ENCODE measurements at places on chromosomes 5 and 9.

GRCh38 chr5:142432961-142433360, 108.1 kb upstream of the SPRY4 start:
- DNase-seq: peak; percentile 31

GRCh38 chr9:127612939-127613582, 984 bp downstream of the STXBP1 start:
- DNase-seq: peak; percentile 66

DNA sequence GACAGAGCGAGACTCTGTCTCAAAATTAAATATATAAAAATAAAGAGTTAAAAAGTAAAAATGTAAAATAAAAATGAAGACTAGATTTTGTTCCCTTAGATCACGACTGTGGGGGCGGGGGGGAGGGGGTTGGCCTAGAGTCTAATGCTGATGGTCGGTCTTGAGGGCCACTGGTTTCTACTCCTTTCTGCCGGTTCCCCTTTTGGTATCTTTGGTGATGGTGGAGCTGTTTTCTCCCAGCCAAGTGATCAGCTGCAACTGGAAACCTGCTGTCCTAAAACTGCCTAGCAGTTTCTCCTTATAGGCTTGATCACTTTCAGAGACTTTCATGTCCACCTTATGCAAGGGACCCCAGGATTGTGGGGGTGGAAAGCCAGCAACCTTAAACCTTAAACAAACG, 1.1 kb downstream of the SRD5A1 start:
- no peak for DNase-seq

GRCh38 chr9:136538599-136539426, 7.0 kb downstream of the NOTCH1 start:
- peak; percentile 73 for DNase-seq

- DNase-seq: no peak
These were observed 191.5 kb upstream of the PPP1R26 start for GRCh38 chr9:135288054-135288453.

- no peak for DNase-seq
These were observed 89.3 kb downstream of the ALDH1A1 start for GRCh38 chr9:72863456-72864094.

- no peak for DNase-seq
These were observed 27.9 kb upstream of the GLDC start for GRCh38 chr9:6673326-6674025.

GRCh38 chr9:16571127-16571802, 299.2 kb downstream of the BNC2 start:
- no peak for DNase-seq

DNA sequence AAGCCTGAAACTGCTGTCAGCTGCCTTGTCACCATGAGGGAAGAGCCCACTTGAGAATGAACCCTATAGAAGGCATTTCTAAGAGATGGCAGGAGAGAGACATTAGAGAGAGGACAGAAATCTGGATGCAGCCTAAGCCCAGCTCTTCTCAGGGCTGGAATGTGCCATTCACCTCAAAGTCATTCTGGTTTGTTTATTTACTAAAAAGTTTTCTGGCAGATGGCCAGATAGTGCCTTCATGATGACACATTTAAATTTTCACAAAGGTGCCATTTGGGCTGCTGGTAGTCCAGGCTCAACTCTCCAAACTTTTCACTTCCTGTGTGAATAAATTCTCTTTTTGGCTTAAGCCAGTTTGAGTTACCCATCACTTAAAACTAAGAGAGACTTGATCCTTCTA, 144.6 kb upstream of the ZNF366 start:
- DNase-seq: no peak

DNA sequence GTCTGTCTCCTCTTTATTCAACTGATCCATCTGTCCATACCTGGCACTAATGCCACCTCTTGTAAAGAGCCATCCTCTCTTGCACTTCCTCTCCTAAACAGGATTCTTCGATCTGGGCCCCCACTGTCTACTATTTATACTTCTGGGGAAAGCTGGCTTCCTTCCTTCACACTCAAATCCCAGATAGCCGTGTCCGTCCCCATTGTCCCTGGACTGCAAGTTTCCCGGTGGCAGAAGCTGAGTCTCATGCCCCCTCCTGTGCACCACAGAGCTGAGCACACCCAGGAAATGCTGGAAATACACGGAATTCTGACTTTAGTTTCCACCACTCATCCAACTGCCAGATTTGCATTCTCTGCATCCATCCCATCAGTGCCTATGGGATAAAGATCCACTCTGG, 84.0 kb downstream of the MARCHF11 start:
- no peak for DNase-seq

DNA sequence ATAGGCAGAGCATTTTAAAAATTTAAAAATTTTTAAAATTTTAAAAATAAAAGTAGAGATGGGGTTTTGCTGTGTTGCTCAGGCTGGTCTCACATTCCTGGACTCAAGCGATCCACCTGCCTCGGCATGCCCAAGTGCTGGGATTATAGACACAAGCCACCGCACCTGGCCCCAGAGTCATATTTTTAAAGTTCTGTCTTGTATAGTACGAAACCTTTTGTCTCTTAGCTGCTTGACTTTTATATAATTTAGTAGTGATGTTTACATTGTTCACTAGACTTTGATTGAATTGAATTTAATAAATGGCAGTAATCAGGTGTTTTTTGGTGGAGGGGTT, 31.0 kb downstream of the LRRTM2 start:
- DNase-seq: no peak

DNA sequence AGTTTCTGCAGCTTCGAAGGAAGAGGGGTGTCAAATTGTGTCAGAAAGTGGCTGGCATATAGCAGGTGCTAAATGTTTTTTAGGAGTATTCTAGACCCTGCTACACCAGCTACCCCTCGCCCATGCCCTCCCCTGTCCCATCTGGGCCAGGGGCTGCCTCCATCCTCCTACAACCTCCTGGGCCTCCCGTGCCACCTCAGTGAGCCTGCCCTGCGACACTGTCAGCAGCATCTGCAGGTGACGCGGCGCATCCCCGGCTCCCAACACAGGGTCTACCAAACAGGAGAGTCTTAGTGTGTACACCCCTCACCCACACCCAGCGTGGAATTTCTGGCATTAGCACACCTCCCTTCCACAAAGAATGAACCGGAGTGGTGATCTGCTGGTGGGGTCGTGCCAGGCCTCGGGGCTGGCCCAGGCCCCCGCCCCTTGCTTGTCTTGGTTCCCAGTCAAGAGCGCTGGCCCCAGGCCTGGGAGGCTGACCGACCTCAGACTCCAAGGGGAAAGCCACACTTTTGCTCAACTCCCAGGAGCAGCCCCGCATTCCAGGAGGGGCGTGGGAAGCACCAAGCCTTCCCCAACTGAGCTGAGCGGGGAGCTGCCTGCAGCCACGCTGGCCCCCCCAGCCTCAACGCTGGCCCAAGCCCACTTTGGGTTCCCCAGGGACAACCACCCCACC, 55.2 kb downstream of the NEURL1B start:
- DNase-seq: no peak

DNA sequence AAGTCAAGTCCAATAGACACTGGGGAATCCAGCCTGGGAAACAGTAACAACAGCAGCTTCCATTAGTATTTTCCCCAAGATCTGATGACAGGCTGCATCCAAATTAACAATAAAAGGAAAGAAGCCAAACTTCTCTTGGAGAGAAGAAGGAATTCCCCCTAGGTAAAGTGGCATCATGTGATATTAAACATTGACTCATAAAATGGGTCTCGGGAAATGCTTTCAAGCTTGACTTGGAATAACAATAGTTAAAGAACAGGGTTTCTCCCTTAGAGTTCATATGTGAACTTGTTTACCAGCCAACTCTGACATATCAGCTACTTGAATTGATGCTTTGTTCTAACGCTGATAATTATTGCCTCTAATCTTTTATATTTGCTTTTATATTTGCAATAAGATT, 45.4 kb downstream of the ENTREP1 start:
- no peak for DNase-seq

GRCh38 chr9:26034786-26035185, 356.5 kb upstream of the TUSC1 start:
- DNase-seq: no peak

DNA sequence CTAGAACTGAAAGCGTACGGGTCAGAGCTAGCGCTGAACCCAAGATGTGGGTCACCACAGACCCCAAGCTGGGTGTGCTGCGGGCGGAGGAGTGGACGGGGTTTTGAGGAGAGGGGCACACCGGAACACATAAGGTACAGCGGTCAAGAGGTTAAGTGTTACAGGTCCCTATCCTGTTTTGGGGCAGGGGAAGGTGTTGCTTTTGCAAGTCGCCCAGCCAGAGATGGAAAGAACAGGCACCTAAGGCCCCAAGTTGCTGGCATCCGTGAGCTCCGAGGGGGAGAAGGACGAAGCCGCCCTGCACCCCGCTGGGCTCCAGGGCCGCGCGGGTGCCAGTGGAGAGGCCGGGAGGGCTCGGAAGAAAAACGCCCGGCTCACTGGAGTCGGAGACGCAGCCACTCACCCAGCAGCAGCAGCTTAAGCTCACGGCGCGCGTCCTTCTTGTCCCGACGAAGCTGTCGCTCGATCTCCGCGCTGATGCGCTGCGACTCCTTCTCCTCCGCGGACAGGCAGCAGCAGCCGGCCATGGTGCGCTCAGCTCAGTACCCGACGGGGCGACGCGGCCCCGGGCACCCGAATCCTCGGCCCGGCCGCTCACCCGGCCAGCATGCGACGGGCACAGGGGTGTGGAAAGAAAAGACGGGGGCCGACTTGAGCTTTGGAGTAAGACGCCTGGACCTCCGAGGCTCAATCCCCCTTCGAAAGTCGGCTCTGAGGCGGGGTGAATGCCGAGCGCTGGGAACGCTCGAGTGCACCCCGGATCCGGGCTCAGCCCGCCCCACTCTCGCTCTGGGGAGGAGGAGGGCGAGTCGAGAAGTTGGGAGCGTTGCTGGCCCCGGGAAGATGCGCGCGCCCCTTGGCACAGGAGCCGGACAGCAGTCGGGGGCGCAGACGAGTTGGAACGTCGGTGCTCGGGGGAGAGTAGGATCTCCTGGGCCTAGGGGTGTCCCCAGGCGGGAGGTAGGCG, 572 bp downstream of the GNA14 start:
- DNase-seq: no peak

DNA sequence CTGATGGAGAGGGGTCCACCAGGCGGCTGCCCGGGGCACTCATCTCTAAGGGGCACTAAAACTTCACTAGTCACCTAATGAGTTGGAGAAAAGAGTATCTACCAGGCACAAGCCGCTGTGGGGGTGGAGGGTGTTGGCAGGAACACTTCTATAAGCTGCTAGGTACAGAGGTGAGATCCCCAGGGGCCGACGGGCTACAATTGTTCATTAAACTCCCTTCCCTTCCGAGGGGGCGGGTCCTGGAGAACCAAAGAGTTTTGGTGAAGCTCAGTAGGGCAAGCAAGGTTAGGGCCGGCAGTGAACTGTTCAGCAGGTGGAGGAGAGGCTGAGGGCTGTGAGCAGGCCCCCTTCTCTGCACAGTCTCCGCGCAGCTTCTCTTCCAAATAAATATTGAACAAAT, 78.7 kb upstream of the ARAP3 start:
- DNase-seq: no peak

GRCh38 chr5:514673-515072, 9.6 kb downstream of the SLC9A3 start:
- DNase-seq: peak; percentile 82

DNA sequence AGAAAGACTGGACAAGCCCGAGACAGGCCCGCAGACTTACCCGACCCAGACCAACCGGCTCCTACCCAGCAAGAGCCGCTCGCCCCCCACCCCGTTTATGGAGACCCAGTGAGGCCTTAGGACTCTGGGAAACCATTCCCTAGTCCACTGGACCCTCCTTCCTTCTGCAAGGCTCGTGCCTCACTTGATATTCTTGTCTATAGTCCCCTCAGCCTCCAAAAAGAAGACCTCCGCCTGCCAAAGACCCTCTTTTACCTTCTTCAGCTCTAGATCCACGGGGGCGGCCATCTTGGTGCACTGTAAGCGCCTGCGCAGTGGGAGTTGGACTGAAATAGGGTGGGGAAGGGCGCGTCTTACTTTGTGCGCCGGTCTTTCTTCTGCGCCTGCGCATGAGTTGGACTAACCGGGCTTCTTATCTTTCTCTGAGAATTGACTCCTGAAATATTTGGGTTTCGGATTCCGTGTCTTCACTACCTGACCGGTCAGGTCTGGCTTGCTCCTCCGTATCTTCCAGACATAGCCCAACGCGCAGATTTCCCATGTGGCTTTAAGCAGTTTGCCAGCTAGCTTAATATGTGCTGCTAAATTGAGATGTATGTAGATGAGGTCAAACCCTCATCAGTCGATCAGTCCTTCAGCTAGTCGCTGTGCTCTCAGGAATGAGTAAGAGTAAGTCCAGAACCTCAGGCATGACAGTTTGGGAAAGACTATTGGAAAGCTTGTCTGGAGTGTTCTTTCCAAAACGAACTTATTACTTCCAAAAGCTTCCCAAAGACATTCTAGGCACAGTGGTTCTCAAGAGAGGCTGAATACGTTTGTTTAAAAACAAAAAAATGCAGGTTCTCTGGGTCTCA, at the start of gene PFDN1:
Gene PFDN1 (minus strand): TSS at position 316 of the 854 bp plus-strand sequence. CDS start 28 bp downstream, at position 288.
- DNase-seq: peak; percentile 97

DNA sequence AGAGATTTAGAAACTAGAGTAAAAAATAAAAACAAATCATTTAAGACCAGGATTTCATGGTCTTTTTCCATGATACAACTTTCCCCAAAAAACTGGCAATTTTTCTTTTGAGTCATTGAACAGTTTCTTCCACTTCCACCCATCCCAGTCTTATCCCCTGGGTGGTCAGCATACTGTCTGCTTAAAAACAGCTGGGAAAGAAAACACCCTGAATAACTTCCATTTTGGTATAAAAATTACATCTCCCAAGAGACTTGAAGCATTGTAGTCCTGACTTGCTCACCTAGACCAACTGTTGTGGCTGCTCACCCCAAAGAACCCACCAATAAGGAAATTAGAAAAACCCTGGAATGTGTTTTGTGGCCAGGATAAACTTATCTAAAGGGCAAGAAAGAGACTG, 731.3 kb downstream of the NR2F1-AS1 start:
- DNase-seq: no peak

GRCh38 chr9:2934883-2935282, 91.0 kb upstream of the PUM3 start:
- DNase-seq: no peak

DNA sequence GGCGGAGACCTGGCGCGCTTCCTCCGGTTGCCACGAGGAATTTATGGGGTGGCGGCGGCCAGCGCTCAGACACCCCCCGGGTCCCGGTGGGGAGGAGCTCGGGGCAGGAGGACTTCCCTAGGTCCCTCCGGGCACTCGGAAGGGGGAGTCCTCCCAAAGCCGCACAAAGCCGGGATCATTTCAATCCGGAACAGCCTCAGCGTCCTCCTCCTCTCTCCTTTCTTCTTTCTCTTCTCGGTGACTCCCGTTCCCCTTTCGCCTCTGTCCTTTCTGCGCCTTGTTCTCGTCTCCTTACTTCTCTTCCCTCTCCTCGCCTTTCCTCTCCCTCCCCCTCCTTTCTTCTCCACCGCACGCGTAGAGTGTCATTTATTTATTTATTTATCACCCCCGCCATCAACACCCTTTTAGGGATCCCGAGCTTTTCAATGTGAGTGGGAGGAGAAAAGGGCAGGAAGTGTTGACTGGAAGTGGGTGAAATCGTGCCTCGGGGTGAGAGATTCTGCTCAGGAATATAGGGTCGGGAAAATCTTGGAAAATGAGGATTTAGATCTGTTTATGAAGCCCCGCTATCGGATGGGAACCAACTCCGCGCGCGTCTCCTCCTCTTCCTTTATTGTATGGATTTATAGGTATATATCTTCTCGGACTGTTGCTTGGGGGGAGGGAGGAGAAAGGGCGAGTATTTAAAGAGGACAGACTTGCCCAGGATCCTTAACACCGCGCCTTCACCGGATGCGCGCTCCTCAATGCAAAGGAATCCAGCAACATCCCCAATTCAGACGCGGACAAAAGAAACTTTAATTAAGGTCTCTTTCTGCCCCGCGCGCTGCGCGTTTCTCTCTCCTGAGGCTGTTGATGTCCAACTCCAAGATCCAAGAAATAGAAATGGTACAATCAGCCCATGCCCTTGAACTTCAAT, 2.0 kb upstream of the ZNF462 start:
- no peak for DNase-seq

Data from Peyer's patch (tissue), 4 donors.